ENCODE measurements at places on chromosomes 5 and 9.

DNA sequence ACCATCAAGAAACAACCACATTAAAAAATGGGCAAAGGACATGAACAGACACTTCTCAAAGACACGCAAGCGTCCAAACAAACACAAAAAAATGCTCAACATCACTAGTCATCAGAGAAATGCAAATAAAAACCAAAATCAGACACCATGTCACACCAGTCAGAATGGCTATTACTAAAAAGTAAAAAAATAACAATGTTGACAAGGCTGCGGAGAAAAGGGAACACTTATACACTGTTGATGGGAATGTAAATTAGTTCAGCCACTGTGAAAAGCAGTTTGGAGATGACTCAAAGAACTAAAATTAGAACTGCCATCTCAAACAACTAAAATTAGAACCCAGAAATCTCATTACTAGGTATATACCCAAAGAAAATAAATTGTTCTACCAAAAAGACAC, 80.4 kb downstream of the CAAP1 start:
- no peak for DNase-seq

DNA sequence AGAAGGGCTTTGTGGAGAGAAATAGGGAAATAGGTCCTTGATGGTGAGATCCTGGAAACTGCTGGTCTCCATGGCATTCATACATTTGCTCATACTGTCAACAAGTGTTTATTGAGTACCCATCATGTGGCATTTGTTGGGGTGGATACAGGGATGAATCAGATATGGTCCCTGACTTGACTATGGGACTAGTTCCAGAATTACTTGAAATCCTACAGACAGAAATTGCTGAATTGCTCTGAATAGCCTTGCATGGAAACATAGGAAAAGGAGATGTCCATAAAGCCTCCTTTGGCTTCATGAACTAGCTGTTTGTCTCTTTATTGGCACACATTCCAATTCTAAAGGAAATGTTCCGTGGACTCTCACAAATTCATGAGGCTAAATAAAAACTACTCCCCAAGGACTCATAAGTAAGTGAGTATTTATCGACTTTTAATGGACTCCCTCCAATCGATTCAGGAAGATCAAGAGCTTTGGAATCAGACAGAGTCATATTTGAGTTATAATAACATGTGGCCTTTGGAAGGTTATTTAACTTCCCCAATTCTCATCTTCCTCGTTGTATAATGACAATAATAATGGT, 122.4 kb upstream of the C6 start:
- DNase-seq, result no peak

DNA sequence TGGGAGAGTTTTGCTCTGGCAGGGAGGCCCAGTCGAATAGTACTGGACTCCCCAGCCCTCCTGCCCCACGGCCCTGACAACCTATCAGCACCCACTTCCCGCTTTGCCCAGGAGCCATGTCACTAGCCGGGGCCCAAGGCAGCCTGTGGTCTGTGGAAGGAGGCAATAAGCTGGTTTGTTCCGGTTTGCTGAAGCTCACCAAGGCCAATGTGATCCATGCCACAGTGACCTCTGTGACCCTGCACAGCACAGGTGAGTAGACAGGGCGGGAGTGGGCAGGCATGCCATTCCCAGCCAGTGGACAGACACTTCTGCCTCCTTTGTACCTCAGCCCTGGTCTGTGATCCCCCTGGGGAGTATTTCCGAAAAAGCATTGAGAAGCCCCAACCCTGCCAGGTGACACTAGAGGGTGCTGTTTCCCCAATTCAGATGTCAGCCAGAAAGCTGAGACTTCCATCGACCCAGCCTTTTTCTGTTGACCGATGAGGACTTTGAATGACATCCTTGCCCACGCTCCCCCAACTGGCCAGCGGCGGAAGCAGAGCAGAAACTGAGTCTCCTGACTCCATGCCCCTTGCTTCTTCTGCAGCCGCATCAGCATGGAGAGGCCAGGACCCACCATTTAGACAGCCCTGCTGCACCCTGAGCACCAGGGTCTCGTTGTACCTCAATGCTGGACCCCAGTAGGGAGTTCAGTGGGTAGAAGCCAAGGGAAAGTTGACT, 9.6 kb downstream of the PCYOX1L start:
- peak; percentile 85 for DNase-seq

- no peak for DNase-seq
Observed at GRCh38 chr9:19939734-19940278, 151.0 kb upstream of the SLC24A2 start.

GRCh38 chr9:137383784-137384756, 38.9 kb downstream of the EXD3 start:
- DNase-seq, result no peak

DNA sequence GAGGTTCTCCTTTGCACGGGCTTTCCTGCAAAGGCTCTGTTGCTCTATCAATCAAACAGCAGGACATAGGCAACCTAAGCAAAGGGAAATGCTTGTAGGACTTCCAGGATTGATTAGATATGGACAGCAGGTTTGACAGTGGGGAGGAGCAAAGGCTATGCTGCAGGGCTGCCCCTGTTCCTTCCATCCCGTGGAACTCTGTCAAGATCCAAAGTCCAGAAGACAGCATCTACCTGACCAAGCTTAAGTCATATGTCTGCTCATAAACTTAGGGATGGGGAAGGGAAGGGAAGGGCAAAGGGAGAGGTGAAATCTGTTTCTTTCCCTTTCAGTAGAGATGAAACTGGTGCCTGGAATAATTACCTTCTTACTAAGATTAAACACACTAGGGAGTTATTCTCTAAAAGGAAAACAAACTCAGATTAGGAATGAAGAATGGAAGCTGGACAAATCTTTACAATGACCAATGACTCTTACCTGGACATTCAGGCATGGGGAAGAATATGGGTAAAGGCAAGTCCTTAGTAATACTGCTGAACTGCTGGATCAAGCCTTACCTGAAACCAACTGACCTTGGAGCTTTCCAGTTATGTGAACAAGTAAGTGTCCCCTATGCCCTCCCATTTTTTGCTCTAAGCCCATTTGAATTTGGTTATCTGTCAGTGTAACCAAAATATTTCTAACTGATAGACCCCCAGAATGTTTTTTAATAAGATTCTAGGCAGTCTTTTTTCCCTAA, 8.4 kb upstream of the ACOT12 start:
- no peak for DNase-seq

GRCh38 chr5:107381189-107381856, 289.4 kb downstream of the EFNA5 start:
- DNase-seq, result peak; percentile 94

DNA sequence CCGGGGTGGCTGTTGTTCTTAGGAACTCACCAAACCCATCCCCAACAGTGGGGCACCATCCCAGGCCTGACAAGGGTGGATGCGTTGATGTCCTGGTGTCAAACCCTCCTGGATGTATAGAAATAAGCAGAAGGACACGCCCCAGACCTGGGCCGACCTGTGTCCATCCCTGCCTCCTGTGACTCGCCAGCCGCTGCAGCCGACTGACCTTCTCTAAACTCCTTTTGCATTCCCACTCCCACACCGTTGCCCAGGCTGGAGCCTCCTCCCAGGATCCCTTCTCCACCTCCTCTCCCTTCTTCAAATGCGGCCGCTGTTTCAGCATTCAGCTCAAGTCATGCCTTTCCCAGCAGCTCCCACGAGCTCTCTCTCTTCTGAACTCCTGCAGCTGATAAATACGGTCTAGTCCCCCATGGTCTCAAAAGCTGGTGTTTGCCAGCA, 213.2 kb upstream of the IER5L start:
- DNase-seq, result no peak

DNA sequence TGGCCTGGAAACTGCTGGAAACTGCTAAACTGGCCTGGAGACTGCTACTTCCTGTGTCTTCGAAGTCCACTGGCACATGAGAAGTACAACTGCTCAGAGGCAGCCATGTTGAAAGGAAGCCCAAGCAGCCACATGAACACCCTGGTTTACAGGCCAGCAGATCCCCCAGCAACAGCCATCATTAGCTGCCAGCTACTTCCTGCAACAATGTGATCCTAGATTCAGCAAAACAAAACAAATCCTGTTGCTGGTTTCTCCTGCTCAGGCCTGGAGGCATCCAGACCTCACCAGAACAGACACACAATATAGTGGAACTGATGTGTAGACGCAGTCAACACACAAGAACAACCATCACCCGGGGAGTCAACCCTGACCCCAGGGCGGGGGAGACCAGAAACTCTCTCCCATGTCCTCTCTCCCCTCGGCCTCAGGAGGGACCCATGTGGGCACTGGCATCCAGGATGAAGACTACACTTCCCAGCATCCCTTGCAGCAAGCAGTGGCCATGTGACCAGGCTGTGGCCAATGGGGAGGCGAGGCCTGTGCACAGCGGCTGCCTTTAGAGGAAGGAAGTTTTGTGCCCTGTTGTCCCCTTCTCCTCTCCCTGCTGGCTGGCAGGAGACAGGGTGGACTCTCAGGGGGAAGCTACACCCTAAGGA, 9.2 kb upstream of the LCN15 start:
- peak; percentile 47 for DNase-seq

GRCh38 chr5:135195270-135195608, 161.2 kb upstream of the PITX1 start:
- no peak for DNase-seq

GRCh38 chr9:13414349-13414748, 134.9 kb upstream of the MPDZ start:
- DNase-seq, result no peak

DNA sequence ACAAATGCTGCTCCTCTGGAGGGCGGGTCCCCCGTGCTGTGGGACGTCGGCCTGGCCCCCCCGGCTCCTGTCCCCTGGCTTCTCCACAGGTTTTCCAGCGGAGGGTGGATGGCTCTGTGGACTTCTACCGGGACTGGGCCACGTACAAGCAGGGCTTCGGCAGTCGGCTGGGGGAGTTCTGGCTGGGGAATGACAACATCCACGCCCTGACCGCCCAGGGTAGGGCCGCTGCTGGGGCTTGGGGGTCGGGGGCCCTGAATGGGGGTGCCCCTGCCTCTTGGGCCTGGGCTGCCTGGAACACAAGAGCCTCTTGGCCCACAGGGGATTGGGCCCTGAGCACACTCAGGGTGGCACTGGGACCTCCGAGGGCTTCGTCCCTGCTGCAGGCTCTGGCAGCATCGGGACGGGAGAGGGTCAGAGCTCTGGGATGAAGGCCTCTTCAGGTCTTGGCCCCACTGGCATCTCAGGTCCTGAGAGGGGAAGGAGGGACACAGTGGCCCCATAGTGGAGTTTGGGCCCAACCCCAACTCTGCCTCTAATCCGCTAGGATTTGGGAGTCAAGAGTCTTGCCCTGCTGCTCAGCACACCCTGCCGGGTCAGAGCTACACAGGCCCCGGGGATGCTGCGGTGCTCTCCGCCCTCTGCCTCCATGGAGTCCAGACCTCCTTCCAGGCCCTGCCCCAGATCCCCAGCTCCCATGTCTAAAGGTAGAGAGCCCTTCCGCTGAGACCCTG, 5.2 kb downstream of the FCN2 start:
- no peak for DNase-seq

- DNase-seq, result no peak
Observed at GRCh38 chr9:90256345-90256744, 386.3 kb downstream of the DIRAS2 start.

- DNase-seq, result peak; percentile 26
Observed at GRCh38 chr5:138869763-138870500, 5.2 kb downstream of the LRRTM2 start.

DNA sequence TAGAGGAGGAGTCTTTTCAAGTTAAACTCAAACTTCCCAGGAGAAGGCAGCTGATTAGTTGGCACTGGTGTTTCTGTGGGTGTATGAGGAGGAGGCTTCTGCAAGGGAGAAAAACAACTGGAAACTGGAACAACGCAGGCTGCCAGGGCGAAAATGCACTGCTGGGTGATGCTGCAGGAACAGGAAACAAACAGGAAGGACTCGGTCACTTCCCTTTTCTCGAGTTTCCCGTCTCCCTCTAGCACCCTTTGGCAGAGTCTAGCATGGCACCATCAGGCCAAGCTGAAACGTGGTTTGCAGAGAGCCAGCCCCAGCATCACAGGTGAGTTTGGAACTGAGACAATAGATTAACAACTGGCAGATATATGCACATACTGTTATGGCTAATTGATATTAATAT, 77.5 kb upstream of the CAST start:
- no peak for DNase-seq

- DNase-seq, result no peak
Observed at GRCh38 chr9:5470122-5470521, 19.8 kb downstream of the CD274 start.

DNA sequence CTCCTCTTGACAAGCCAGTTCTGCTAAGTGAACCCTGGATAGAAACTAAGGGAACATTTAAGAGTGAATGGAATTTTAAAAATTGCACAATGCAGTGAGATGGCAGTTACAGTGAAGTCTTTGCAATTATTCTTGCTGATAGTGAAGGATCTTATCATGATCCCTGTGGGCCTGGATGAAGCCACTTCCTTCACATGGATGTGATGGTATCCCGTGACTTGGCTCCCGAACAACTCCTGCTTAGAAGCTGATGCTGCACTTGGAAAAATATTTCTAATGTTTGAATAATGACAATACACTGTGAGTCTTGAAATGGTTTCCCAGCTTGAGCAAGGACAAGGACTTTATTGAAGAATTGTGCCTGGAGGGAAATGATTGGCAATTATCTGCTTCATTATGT, 49.2 kb upstream of the NTRK2 start:
- no peak for DNase-seq

- DNase-seq, result no peak
Observed at GRCh38 chr9:90308691-90309090, 333.9 kb downstream of the DIRAS2 start.

- DNase-seq, result no peak
Observed at GRCh38 chr9:6034954-6035353, 19.5 kb upstream of the RANBP6 start.

DNA sequence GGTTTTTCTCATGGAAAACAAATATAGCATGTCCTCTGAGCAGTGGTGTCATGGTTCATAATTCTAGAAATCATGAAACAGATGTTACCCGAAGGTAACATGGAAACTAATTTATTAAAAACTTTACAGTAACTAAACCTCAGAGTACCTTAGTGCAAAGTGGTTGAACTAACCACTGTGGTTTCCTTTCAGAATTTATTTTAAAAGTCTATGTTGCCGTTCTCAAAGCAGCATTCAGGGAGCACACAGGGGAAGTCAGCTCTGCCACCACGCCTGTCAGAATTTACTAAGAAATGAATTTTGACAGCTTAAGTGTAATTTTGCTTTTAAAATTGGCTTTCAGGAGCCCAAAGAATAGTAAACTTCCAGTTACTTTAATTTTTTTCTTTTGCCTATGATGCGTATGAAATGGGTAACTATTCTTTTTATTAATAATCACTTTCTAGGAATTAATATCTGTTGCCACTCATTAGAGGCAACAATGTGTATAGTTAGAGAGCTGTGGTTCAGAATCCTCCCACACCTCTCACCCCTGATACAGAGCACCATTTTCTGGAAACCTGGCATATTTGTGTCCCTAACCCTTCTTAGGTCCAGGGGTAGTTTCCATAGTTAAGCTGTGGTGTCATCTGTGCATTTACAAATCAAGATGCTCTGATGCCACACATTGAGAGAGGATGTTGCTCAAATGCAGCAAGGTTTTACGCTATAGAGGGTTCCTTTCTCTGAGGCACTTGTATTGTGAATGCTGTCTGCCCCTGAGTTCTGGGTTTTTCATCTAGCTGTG, 202.6 kb downstream of the ZSWIM6 start:
- no peak for DNase-seq

DNA sequence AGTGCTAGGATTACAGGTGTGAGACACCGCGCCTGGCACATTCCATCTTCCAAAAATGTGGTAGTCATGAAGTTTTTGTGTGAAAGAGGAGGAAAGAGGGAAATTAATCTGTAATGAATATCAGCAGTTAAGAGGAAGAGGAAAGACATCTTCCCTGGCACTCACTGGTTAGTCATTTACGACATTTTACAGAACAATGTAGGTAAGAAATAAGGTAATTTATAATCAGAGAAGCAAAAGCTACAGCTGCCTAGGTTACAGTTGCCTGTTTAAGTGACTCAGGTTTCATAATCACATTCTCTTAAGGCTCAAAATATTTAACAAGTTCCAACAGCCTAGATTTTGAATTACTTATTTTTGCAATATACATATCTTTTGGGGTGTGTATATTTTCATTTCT, 26.9 kb downstream of the CNOT6 start:
- peak; percentile 46 for DNase-seq
